Stimulated activated CD4-positive, alpha-beta T cell treated with anti-CD3 and anti-CD28 coated beads, Interleukin-1b, Interleukin-23, amount 100 ng/mL, for 48 hours (primary cell): ENCODE measurements at places on chromosomes 3 and 15.

DNA sequence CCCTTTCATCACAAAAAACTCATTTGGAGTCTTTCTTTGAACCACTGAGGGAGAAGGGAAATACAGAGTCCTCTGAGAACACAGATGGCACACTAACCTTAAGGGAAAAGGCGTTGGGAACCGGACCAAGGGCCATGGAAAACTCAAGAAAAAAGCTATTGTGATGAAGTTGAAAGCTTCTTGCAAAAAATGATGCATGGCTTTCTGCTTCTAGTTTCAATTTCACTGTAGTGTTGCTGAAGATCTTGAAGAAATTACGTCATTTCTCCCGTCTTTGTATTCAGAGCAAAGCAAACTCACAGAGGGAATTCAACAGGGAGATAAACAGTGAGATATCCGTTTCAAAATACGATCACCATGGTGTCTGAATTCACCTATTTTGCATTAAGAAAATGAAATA lies 642.3 kb upstream of the ADAMTS9 start:
- DNase-seq, result no peak

GRCh38 chr3:174613173-174613572 lies 246.0 kb upstream of the NAALADL2 start:
- DNase-seq, result no peak

DNA sequence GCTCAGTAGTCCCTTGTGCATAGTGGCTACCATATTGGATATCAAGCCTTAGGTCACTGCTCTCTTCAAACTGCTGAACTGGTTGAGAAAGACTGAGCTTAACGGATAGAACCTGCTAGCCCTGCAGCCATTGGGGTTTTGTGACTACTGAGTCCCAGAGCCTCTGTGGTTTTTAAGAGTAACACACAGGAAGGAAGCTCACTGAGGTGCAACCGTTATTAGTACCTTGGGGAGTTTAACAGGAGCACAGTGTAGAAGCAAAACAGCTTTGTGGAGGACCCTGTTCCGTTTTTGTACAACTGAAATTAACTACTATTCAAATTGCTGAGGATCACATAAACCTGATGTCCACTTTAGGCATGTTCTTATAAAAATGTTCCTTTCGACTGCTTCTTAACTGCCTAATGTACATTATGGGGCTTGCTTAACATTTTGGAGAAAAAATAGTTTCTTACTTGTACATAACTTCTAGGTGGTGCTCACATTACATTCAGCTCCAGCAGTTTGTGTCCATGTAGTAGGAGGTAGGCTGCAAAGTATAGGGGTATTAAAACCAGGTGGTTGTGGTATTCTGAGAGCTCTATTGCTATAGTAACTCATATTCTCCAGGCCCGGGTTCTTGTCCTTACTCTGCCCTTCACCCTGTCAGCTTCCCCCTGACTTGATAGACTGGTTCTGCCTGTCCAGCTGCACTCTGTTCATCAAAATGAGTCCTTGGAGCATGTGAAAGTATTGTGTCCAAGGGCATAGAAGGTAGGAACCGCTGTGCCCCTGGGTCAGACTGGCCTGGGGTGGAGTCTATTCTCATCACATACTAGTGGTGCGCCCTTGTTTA lies 17.3 kb downstream of the PXK start:
- DNase-seq, result no peak

GRCh38 chr3:167976516-167977361 lies 119.0 kb downstream of the GOLIM4 start:
- no peak for DNase-seq

- no peak for DNase-seq
These were observed 296.7 kb downstream of the PTPRG start for GRCh38 chr3:61858054-61858453.

DNA sequence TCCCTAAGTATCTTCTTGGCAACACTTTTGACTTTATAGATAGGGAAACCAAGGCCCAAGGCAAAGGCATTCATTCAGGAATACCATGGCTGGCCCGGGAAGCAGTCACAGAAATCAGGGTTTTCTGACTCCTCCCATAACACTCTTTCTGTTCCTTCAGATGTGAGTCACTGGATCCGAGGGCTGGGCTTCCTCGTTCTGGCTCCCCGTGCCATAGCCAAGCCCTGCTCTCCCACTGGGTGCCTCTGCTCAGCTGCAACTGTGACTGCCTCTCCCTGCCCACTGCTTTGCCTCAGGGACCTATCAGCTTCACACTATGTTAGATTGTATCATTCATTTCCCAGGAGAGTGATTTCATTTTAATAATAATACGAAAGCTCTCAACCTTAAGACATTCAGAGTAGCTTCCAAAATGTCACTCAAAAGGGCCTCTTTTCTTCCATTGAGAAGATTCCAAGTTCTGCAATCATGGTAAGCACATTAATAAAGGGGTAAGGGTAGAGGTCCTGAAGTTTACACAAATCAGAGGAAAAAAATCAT lies 50.2 kb downstream of the GABRB3 start:
- DNase-seq, result no peak

- DNase-seq, result peak; percentile 66
These were observed 897 bp downstream of the RAD54L2 start for GRCh38 chr3:51539291-51539941.

DNA sequence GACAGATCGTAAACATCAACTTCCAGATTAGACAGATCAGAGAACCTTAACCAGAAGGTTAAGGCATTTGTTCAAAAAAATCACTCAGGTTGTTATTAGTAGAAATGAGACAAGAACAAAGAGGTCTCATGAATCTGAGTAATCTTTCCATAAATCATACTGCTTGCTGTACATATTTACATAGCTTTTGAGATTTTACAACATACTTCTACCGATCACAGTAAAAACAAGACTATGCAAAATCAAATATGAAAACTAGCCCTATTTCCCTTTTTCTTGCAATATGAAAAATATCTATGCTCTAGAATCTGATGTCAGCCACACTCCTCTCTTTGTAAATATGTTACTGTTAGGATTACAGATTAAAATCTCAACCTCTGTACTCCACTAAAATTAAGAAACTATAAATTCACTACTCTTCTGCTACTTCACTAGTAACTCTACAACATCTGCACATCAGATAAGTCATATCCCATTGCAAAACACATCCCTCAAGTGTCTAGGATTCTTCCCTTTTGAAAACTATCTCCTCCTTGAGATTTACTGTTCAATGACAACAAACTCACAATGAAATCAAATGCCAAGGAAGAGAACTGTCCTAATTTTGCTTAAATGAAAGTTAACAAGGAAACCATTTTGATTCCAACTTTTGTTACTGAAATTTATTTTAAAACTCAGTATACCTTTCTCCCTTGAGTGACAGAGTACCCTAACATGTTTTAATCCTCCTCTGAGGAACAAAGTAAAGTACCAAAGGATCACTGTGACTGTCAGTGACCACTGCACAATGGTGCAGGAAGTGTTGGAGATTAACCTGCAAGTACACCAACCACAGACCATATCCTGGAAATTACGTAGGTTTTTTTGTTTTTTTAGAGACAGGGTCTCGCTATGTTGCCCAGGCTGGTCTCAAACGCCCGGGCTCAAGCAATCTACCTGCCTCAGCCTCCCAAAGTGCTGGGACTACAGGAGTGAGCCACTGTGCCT lies 12.8 kb downstream of the DCUN1D1 start:
- DNase-seq, result no peak

GRCh38 chr3:159841766-159842165 lies 146.9 kb upstream of the IL12A start:
- no peak for DNase-seq

DNA sequence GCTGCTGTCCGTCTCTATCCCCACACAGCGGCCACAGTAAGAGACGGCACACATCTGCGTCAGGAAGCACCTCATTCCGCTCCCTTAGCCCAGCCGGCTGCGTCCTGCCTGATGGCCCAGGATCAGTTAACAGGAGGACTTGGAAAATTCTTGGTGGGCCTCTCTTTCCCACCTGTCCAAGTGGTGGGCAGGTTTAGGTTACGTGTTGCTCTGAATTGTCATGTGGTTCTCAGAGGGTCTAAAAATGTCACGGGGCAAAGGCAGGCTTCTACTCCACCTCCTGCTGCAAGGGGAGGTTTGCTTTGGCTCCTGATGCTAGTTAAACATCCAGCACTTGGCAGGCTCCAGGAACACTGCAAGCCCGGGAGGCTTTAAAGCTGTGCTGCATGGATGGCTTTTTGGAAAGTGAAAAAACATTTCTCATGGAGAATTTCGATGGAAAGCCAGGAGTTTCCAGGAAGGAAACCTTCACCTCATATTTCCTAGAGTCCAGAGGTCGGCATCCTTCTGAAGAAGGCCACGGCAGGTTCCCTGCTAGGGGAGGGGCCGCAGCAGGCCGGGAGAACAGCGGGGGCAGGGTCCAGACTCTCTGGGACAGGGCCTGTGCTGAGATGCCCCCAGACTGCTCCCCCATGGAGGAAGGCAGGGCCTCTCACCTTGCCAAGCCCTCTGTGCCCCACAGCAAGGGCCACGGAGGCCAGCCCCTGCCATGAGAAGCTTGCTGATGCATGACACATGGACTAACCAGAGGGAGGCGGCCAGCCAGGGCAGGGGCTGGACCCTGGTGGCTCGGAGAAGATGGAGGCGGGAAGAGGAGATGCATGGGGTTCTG lies 10.8 kb downstream of the CTSH start:
- DNase-seq, result no peak

DNA sequence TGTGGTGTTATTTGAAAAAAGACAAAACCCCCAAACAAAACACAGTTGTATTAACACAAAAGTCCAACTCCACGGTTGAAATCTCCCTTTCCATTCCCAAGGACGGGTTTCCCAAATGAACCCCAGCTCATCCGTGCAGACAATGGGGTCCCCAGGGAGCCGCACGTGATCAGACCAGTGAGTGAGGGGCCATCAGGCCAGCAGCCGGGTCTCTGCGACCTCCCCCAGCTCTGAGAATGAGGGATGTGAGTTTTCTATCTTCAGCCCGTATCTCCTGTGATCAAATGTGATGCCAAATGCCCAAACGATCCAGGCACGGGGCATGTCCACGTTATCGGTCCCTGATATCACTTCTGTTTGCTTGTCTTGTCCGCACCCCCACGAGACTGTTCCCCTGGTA lies 138.0 kb downstream of the OPA1 start:
- DNase-seq, result no peak

DNA sequence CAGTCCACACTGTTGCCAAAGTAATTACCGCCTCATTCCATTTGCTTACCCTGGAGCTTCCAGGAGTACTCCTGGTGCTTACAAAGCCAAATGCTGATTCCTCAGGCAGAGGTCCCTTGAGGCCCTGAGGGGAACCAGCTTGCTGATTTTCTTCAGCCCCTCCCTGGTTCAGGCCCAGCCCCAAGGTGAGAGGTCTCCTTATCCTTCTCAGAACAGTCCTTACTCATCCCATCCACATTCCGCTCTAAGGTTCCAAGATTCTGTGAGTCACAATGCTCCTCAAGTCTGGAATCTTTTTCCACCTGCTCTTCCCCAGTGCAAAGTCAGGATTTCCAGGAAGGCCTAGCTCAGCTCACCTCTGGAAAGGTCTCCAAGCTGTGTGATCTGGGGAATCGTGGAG lies 1.8 kb upstream of the ATP10A start:
- no peak for DNase-seq

DNA sequence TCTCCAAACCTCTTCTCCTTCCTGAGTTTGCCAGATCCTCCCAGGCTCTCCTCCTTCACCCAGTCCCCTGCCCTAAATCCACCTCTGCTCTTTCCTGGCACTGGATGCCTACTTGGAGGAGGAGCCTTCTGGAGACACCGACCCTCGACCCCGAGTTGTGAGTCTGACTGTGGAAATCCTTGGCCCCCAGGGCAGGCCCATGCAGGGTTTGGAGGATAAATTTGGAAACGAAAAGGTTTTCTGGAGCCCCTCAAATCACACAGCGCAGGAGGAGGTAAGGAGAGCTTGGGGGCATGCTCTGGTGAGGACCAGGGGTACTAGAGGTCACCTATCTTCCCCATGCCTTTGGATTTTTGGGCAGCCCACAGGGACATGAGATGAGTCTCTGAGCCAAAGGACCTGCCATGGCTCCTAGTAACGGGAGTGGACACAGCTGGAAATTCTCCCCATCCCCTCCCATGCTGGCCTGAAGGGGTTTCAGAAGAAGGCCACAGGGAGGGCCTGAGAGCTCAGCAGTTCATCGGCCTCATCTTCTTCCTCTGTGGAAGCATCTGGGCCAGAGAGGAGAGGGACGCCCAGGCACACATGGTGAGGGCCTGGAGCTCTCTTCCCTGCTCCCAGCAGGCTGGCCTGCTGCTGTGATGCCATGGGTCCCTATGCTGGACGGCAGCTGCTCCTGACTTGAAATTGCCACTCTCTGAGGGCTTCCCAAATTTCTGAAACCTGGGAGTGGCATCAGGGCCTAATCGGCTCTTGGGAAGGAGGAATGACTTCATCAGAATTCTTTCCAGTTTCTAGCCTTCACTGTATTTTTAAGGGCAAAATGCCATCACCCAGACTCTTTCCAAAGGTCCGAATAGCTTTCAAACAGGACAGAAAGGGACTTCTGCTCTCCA lies 68.6 kb upstream of the ITGA11 start:
- DNase-seq, result no peak

GRCh38 chr3:14549256-14549919 lies 9.2 kb upstream of the GRIP2 start:
- no peak for DNase-seq

- no peak for DNase-seq
These were observed 100.1 kb downstream of the VGLL3 start for GRCh38 chr3:86890741-86891396.
